Right renal cortex interstitium (tissue), 3 donors: ENCODE measurements at places on chromosomes 3 and 15.

- no peak for DNase-seq
Measured at GRCh38 chr3:102926618-102927017, 491.8 kb downstream of the ZPLD1 start.

- DNase-seq, result no peak
Measured at GRCh38 chr3:186383026-186383993, 21.3 kb upstream of the DGKG start.

DNA sequence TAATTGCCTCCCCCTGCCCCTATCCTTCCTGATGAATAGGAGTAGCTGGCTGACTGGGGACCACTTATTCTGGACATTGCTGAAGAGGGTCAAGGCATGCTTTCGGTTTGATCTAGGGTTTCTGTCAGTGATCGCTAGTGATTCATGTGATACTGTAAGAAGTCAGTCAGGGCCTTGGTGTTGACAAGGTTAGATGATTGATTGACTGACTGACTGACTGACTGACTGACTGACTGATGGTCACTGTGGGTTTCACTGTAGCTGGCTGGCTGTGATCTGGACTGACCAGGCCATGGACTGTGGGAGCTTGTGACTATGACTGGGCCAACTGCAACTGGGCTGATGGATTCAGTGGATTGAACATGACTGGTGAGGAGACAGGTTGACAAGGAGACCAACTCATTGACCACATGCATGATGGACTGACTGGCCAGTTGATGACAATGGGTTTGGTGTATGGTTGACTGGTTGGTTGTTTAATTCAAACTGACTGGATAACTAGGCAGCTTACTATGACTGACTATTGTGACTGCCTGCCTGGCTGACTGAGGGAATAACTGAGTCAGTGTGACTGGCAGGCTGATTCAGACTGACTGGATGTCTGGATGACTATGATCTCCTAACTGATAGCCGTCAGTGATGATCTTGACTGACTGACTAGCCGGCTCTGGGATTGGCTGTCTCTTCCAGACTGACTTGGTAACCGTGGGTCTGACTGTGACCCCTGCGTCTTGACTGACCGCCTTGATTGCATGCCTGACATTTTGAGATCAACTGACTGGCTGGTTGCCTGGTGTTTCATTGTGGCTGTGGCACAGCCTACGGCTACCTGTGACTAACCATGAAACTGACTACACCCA is 509.9 kb downstream of the SHQ1 start:
- no peak for DNase-seq

GRCh38 chr3:127951276-127951675 is 36.2 kb downstream of the KBTBD12 start:
- DNase-seq, result no peak

- DNase-seq, result no peak
Measured at GRCh38 chr15:31020542-31020941, 29.1 kb upstream of the MTMR10 start.

GRCh38 chr3:128487813-128488635 is 5.0 kb downstream of the GATA2 start:
- DNase-seq, result no peak

- DNase-seq, result no peak
Measured at GRCh38 chr15:99158626-99159412, 53.9 kb downstream of the SYNM start.

DNA sequence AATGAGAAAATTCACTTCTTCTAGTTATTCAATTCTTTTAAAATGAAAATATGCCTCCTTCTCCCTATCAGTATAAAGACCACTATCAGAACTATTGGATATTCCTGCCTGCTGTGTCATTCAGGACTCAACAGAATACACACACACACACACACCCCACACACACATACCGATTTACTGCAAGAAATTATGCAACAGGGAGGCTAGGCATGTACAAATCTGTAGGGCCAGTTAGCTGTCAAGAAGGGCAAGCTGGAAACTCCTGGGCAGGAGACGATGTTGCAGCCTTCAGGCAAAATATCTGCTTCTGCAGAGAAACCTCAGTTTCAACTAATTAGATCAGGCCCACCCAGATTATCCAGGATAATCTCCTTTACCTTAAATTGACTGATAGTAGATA is 13.9 kb upstream of the RYR3 start:
- DNase-seq, result no peak

GRCh38 chr3:194541483-194541882 is 54.7 kb upstream of the ATP13A3 start:
- DNase-seq, result no peak

DNA sequence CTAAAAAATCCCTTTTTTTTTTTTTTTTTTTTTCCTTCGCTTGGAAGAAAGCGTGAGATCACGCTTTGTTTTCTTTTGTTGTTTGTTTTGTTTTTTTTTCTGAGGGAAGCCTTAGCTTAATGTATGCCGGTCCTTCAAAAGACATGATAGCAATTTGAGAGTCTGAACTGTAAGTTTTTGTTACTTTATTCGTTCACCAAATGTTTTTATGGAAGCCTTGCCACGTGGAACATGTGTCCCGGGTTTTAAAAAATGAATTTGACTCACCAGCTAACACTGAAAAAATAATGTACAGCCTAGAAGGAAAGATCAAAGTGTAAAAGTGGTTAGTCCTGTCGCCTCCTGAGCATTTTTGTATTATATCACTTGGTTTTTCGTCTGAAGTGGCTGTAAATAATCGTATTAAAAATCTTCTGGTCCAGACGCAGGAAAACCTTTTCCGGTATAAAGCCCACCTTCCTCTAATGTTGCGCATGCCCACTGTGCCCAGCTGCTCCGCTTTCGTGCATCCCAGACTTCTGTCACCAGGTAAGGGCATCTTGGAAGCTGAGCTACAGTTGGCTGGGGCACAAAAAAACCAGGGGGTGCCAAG is 795 bp upstream of the MYNN start:
- DNase-seq, result peak; percentile 82
